CD4-positive, CD25-positive, alpha-beta regulatory T cell (primary cell): ENCODE measurements at places on chromosomes 13 and 19. TPM values are rescaled to one million over a fixed set of nuclear protein-coding genes. Genes with fewer than 3 reads are reported as not detected.

DNA sequence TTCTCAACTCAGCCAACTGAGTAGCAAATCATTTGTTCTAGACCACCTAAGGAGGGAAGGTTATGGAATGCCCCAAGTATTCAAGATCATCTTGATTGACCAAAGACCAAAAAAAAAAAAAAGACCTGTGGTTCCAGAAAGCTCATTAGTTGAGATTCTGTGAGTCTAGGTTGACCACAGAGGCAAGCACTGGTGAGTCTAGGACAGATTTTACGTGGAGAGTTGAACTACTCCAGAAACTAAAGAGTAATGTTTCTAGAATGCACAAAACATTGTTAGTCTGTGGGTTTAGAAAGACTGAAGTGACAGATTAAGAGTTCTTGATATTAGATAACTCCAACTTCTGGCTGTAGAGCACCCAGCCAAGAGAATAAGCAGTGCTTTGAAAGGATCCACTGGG lies 4.0 kb upstream of the CYTH2 start:
- H3K27ac ChIP-seq: no peak overlapping the region
- no peaks in the 10 kb centered on the region for H3K36me3 ChIP-seq
- H3K27me3 ChIP-seq: no peaks in the 10 kb centered on the region
- no peak overlapping the region for H3K4me3 ChIP-seq
- peaks cover 12% of the 10 kb centered on the region for H3K4me1 ChIP-seq
- no peak for DNase-seq

DNA sequence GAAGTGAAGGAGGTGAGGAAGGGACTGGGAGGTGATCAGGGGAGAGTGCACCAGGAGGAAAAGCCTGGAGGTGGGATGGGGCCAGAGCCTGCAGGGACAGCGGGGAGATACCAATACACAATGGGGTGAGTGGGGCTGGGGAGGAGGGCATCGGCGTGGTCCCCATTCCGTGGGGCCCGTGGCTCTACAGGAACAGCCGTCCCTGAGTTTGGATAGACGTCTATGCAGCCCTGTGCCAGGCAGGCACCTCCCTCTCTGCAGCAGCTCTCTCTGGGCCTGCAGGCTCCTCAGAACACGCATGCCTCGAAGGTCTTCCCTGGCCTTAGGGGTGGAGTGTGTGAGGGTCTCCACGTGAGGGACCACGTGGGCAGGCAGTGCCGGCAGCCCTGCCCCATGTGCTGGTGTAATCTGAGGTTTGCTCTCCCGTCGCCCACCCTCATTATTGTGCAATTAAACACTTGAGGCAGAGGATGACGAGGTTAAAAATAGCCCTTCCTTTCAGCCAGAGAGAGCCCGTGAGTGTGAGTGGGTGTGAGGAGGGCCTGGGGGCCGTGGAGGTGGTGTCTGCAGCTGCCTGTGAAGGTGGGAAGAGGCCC lies 16.5 kb downstream of the C2CD4C start:
- no peaks in the 10 kb centered on the region for H3K27me3 ChIP-seq
- DNase-seq: no peak
- no peak overlapping the region for H3K4me3 ChIP-seq

GRCh38 chr19:18741124-18742121 lies 49.7 kb downstream of the COMP start:
- DNase-seq: no peak
- H3K4me1 ChIP-seq: no peaks in the 10 kb centered on the region
- no peak overlapping the region for H3K27ac ChIP-seq
- no peak overlapping the region for H3K4me3 ChIP-seq
- H3K27me3 ChIP-seq: no peaks in the 10 kb centered on the region
- H3K36me3 ChIP-seq: no peaks in the 10 kb centered on the region

DNA sequence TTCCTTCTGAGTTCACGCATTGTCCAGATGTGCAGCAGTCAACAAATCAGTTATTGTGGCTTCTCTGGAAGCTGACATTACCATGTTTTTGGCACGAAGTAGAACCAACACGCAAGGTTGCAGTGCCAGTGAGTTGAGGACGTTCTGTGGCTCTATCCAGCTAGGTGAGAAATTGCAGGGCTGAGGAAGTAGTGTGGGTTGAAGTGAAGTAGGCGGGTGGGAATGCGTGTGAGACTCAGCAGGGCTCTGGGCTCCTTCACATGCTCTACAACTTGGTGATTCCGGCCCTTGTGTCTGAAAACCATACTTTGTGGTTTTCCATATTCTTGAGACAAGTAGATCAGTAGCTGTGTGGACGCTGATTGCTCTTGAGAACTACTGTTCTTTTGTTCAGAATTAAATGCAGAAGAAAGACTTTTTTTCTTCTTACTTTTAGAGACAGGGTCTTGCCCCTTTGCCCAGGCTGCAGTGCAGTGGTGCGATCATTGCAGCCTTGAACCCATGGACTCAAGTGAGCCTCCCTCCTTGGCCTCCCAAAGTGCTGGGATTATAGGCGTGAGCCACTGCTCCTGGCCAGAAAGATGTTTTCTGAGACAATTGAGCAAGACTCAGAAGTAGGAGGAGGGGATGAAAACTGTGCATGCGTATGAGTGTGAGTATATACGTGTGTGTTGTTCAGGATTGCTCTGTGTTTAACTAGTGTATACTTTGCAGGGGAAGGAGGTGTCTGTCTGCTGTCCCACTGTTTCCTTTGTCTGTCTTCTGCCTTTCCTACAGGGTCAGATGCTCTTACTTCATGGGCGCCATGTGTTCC lies 46.2 kb downstream of the GATAD2A start:
- peak overlapping the region; percentile 37 for H3K27ac ChIP-seq
- no peaks in the 10 kb centered on the region for H3K36me3 ChIP-seq
- DNase-seq: peak; percentile 36
- peak overlapping the region; percentile 34 for H3K4me3 ChIP-seq
- H3K4me1 ChIP-seq: peaks cover 65% of the 10 kb centered on the region
- H3K27me3 ChIP-seq: no peaks in the 10 kb centered on the region

GRCh38 chr13:105329359-105329758 lies 1206.1 kb downstream of the EFNB2 start:
- no peaks in the 10 kb centered on the region for H3K27me3 ChIP-seq
- no peak overlapping the region for H3K4me3 ChIP-seq
- H3K36me3 ChIP-seq: no peaks in the 10 kb centered on the region
- no peak overlapping the region for H3K27ac ChIP-seq

DNA sequence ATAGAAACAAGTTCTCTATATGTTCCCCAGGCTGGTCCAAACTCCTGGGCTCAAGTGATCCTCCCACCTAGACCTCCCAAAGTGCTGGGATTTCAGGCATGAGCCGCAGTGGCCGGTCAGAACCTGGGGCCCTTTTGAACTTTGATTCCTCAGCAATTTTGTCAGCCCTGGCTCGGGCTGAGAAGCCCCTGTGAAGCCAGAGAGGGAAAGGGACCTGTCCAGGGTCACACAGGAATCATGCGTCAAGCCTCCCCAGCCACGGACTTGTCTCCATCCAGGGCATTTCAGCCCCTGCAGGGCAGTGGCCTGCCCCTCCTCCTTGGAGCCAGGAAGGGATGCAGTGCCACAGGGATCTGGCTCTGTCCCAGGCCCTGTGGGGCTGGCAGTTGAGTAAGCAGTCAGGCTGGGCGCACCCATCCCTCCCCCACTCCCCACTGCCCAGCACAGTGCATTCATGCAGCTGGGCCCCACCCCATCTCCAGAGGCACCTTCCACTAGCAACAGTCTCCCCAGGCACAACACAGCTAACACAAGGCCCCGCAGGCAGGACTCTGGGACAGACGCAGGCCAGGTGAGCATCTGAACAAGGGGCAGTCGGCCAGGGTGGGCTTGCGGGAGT lies at the start of gene CAPS:
Gene CAPS, plus strand, starts transcription at position 516 of the 619 bp plus-strand sequence. CDS start 153 bp downstream, outside the sequence.
- H3K36me3 ChIP-seq: peaks cover 37% of the 10 kb centered on the region
- no peak within 1 kb of the TSS for H3K4me3 ChIP-seq
- no peak for DNase-seq
- no peak within 1 kb of the TSS for H3K27ac ChIP-seq
- H3K27me3 ChIP-seq: no peaks in the 10 kb centered on the region

DNA sequence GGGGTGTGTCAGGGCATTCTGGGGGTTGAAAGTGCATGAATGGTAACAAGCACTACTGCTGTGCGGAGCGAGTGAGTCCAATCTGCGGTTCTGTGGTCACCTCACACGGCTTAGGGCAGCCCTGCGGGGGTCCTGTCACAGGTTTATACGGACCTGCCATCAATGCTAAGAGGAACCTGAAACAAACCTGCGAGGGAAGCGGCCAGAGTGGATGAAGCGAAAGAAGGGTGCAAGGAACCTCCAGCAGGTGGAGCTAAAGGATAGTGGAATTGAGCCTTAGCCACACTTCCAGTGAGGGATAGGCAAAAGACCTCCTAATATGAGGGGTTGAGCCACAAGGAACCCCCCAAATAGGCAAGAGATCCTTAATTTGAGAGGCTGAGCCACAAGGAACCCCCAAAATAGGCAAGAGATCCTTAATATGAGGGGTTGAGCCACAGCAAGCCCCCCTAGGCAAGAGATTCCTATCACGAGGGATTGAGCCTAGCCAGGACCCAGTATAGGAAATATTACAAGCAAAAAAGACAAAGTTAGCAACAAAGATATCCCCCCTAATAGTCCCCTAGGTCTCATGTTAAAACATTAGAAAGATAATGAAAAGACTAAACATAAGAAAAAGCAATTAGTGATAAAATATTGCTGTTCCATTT lies 6.3 kb upstream of the ZNF69 start:
- H3K27ac ChIP-seq: no peak overlapping the region
- DNase-seq: peak; percentile 70
- no peaks in the 10 kb centered on the region for H3K4me1 ChIP-seq
- no peak overlapping the region for H3K4me3 ChIP-seq
- H3K27me3 ChIP-seq: no peaks in the 10 kb centered on the region
- H3K36me3 ChIP-seq: no peaks in the 10 kb centered on the region

GRCh38 chr13:26320766-26321165 lies 66.8 kb downstream of the CDK8 start:
- no peaks in the 10 kb centered on the region for H3K27me3 ChIP-seq
- no peaks in the 10 kb centered on the region for H3K36me3 ChIP-seq
- no peak overlapping the region for H3K4me3 ChIP-seq
- H3K27ac ChIP-seq: no peak overlapping the region
- H3K4me1 ChIP-seq: no peaks in the 10 kb centered on the region
- no peak for DNase-seq

DNA sequence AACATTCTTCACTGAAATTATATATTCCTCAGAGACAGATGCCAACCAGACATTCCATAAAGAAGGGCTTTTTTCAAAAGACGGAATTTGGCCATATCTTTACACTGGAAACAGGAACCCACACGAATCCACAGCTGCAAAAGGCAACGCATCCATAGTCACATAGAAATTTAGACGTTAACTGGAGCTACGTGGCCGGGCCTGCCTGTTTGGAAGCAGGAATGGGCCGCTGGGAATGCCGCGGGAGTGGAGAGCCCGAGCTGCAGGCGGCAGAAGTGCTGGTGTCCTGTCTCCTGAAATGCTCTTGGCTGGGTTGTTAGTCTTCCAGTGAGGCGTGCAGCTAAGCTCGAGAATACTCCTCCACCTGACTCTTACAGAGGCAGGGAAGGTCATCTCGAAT lies 122.2 kb downstream of the KL start:
- DNase-seq: no peak
- no peaks in the 10 kb centered on the region for H3K4me1 ChIP-seq
- H3K27me3 ChIP-seq: no peaks in the 10 kb centered on the region
- H3K4me3 ChIP-seq: no peak overlapping the region
- H3K27ac ChIP-seq: no peak overlapping the region

Gene DMAC2
- 26.8 TPM for total RNA-seq

Gene PGLYRP2
- not detected for total RNA-seq
